ENCODE measurements at places on chromosomes 6 and 20.

- DNase-seq, result no peak
Measured at GRCh38 chr20:9323622-9324021, 190.8 kb upstream of the LAMP5 start.

DNA sequence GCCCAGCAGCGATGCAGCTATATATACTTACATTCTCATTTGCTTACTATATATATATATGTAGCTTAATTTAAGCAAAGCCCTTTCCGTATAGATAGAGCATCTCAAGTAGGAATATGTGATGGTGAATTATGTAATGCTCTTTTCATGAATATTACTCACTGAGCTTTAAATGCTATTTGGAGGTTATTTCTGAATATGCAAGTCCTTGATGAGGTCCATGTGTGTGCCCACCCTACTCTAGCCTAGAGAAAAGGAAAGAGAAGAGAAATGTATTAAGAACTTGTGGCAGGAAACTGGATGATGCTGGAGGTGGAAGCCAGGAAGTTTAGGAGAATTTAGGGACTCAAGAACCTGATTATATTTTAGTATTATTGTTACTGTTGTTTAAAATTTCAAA is 63.2 kb downstream of the PHACTR1 start:
- no peak for DNase-seq

- no peak for DNase-seq
Measured at GRCh38 chr6:37376078-37376743, 22.4 kb downstream of the RNF8 start.

- no peak for DNase-seq
Measured at GRCh38 chr6:4903751-4904370, 100.0 kb downstream of the RPP40 start.

- DNase-seq, result no peak
Measured at GRCh38 chr6:31710523-31711219, 4.0 kb downstream of the LY6G6F start.

Measured in stimulated activated CD4-positive, alpha-beta T cell treated with anti-CD3 and anti-CD28 coated beads, Interleukin-1b, Interleukin-23, amount 100 ng/mL, for 1 hour (primary cell).